ENCODE measurements at places on chromosomes 5 and 9. TPM values are rescaled to one million over a fixed set of nuclear protein-coding genes. Genes with fewer than 3 reads are reported as not detected.
A peak's percentile ranks its signal among the peaks of the same experiment; 100 is the strongest.

Gene LCN9
- 2.0 TPM for total RNA-seq

Gene ZNF483
- 11.7 TPM for total RNA-seq

Gene INPP5E
- 13.8 TPM for total RNA-seq

Gene HACD4
- 2.4 TPM for total RNA-seq

Gene PARP8
- total RNA-seq = 19.6 TPM

Gene ZNF366
- not detected for total RNA-seq

Gene MATR3
- total RNA-seq = 185 TPM

DNA sequence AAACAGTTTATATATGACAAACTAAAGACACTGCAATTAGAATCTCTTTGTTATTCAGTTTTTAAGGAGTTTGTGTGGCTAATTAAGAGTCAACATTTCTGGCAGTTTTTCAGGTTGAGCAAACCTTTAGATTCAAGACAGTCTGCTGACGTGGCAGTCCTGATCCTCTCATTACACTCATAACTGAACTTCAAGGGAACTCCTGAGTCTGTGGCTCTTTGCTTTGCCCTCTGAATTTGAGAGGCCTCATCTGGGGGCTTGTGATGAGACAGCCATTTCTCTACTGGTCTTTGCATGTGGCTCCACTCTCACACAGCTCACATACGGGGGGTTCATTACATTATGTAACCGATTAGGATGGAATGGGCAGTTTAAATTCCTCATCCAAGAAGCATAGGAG is 182.9 kb upstream of the MEF2C start:
- DNase-seq = no peak
- no peaks in the 10 kb centered on the region for H3K36me3 ChIP-seq
- peaks cover 13% of the 10 kb centered on the region for H3K4me1 ChIP-seq
- peak overlapping the region; percentile 15 for H3K4me3 ChIP-seq
- peaks cover 4% of the 10 kb centered on the region for H3K27me3 ChIP-seq

- no peak for DNase-seq
- no peak overlapping the region for H3K4me3 ChIP-seq
- no peaks in the 10 kb centered on the region for H3K4me1 ChIP-seq
- H3K27me3 ChIP-seq = no peaks in the 10 kb centered on the region
These were observed 339.9 kb downstream of the ADGRV1 start for GRCh38 chr5:90898326-90899013.

GRCh38 chr5:53360811-53361210 is 119.6 kb upstream of the FST start:
- no peaks in the 10 kb centered on the region for H3K27me3 ChIP-seq
- no peak overlapping the region for H3K4me3 ChIP-seq
- no peaks in the 10 kb centered on the region for H3K36me3 ChIP-seq

DNA sequence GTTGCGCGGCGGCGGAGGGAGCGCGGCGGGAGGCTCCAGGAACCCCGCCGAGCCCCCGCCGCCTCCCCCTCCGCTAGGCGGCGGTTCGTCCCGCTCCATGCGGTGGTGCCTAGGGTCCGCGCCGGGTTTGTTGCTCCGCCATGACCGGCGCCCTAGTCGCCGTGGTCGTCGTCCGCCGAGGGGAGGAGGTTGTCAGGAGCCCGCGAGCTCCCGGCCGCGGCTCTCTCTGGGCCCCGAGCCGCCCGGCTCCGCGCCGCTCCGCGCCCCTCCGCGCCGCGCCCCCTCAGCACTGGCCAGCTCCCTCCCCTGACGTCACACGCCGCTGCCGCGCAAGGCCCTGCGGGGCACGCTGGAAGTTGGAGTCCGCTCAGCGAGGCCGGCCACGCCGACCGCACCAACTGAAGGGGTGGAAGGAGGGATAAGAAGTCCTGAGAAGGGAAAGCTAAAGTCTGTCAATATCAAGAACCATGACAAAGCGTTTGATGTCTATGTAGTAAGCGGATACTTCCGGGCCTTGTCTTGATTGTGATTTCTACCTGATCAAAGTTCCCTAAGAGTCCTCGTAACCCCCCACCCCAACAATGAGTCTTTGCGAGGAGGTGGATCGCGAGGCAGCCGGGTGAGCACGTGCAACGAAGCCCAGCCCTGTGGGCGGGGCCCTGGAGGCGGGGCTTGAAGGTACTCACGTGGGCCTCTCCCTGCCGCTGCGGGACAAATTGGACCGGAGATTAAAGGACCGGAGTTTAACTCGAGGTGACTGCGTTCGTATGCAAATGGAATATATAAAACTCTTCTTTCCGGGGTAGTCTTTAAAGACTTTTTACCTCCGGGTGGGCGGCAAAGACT is at the start of gene NR6A1:
Gene NR6A1, minus strand, starts transcription at position 291 of the 846 bp plus-strand sequence.
- H3K4me1 ChIP-seq = peaks cover 24% of the 10 kb centered on the region
- peak within 1 kb of the TSS; percentile 99 for H3K27ac ChIP-seq
- no peaks in the 10 kb centered on the region for H3K36me3 ChIP-seq
- peaks cover 54% of the 10 kb centered on the region for H3K27me3 ChIP-seq
- peak within 1 kb of the TSS; percentile 95 for H3K4me3 ChIP-seq

DNA sequence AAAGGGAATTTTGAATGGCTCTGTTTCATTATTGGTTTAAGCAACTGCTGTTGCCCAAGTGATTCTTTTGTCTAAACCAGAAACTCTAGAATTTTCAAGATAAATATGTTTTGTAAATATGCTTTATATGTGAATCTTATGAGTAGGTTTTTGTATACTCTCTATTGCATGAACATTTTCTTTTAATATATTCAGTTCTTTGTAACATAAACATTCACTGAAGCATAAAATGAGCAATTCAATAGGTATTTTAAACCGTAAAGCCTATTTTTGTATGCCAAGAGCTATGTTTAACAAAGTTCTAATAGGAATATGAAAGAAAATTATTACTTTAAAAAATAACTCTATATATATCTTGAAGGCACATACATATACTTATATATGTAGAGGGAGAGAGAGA is 293.1 kb downstream of the PSAT1 start:
- no peak for DNase-seq
- H3K27ac ChIP-seq = no peak overlapping the region

GRCh38 chr9:127013597-127013996 is 99.0 kb downstream of the RALGPS1 start:
- no peaks in the 10 kb centered on the region for H3K27me3 ChIP-seq
- no peak for DNase-seq
- no peaks in the 10 kb centered on the region for H3K36me3 ChIP-seq

- DNase-seq = no peak
- peaks cover 68% of the 10 kb centered on the region for H3K36me3 ChIP-seq
- H3K27ac ChIP-seq = no peak overlapping the region
- no peaks in the 10 kb centered on the region for H3K4me1 ChIP-seq
- no peaks in the 10 kb centered on the region for H3K27me3 ChIP-seq
These were observed 135.8 kb downstream of the TLE4 start for GRCh38 chr9:79707589-79707988.

DNA sequence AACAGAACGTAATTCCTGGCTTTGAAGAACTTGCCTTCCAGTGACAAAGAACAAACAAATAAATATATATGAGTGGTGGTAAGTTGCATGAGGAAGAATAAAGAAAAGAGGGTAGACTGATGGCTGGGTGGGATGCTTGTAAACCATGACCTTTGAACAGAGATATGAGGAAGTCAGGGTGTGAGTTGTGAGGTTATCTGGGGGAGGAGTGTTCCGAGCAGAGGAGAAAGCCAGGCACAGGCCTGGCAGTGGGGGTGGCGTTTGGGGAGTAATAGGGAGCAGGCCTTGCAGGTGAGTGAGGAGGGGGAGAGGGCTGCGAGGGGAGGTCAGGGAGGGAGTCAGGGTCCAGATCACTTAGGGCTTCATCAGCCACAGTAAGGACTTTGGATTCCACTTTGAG is 213.4 kb downstream of the PTTG1 start:
- DNase-seq = no peak
- peaks cover 7% of the 10 kb centered on the region for H3K27me3 ChIP-seq
- H3K4me3 ChIP-seq = no peak overlapping the region
- H3K36me3 ChIP-seq = no peaks in the 10 kb centered on the region
- no peaks in the 10 kb centered on the region for H3K4me1 ChIP-seq

- no peak overlapping the region for H3K4me3 ChIP-seq
- DNase-seq = no peak
- peaks cover 5% of the 10 kb centered on the region for H3K36me3 ChIP-seq
- H3K27me3 ChIP-seq = no peaks in the 10 kb centered on the region
These were observed 48.4 kb downstream of the PPARGC1B start for GRCh38 chr5:149778303-149779123.

DNA sequence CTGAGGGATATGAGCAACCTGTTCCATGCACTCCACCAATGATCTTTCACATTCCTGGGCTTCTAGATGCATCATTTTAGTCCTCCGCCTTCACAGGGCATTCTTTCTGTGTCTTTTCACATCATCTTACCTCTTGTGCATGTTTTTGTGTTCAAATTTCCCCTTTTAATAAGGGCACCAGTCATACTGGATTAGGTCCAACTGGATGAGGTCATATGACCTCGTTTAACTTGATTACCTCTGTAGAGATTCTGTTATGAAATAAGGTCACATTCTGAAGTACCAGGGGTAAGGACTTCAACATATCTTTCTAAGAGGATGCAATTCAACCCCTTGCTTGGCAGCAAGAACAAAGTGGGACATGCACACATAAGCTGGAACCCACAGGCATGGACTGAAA is 335.3 kb upstream of the TLE4 start:
- H3K27ac ChIP-seq = no peak overlapping the region
- no peak overlapping the region for H3K4me3 ChIP-seq
- no peak for DNase-seq

- no peak overlapping the region for H3K27ac ChIP-seq
- H3K4me3 ChIP-seq = peak overlapping the region; percentile 59
- H3K4me1 ChIP-seq = peaks cover 43% of the 10 kb centered on the region
- H3K36me3 ChIP-seq = no peaks in the 10 kb centered on the region
These were observed 12.7 kb downstream of the VAV2 start for GRCh38 chr9:133979273-133979920.

DNA sequence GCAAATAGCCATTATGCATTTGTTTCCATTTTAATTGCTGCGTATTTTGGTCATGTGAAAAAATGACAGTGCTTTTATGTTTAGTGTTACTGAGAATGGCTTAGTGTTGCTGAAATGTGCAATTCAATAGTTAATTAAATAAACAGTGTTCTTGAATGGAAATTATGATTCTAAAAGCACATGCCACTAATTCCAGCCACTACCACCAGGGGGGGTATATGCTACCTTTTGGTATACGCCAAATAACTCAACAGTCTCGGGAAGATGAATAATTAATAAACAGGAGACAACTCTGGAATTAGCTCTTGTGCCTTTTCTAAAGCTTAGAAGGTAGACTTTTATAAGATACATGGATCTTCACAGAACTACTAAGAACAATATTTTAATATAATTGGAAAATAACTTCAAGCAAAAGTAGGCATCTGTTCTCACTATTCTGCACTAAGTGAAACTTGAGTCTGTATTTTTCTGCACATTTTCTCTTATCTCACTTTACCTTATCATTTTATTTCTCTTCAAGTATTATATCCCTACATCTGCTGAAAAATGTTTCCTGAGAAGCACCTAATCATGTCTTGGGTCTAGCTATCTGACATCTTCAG is 83.5 kb upstream of the MINAR2 start:
- no peaks in the 10 kb centered on the region for H3K27me3 ChIP-seq
- peaks cover 9% of the 10 kb centered on the region for H3K4me1 ChIP-seq
- DNase-seq = no peak
- H3K36me3 ChIP-seq = peaks cover 27% of the 10 kb centered on the region
- H3K27ac ChIP-seq = no peak overlapping the region

DNA sequence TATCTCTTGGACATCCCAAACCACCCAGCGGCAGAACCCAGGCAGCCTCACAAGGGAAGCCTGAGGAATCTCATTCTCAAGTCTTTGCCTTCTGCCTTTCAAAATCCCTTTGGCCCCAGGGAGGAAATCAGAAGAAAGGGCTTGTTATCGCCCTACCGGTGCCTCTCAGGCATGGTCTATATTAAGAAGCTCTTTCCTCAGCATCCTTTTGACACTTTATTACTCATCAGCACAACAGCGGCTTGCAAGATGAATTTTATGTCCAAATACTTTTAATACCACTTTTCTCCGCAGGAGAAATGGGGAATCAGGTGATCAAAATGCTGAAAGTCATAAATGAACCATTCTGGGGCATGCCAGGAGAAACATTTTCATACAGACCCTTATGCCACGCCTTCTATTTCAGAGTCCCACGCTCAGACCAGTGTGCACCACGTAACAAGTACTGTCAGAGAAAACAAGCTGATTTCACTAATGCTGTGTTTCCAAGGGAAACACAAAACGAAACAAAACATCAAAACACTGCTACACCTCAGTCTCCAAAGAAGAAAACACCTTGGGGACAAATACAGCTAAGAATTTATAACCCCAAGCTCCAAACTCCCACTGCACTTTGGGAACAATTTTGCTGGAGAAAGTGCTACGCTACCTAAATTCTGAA is 30.0 kb downstream of the RAPGEF1 start:
- H3K4me1 ChIP-seq = peaks cover 39% of the 10 kb centered on the region
- H3K4me3 ChIP-seq = no peak overlapping the region
- peaks cover 5% of the 10 kb centered on the region for H3K36me3 ChIP-seq
- no peaks in the 10 kb centered on the region for H3K27me3 ChIP-seq
- DNase-seq = no peak
